Muscle of back (tissue), 13 donors: ENCODE measurements at places on chromosomes 7 and 10.

GRCh38 chr10:7314170-7314569, 96.7 kb downstream of the SFMBT2 start:
- DNase-seq, result no peak

DNA sequence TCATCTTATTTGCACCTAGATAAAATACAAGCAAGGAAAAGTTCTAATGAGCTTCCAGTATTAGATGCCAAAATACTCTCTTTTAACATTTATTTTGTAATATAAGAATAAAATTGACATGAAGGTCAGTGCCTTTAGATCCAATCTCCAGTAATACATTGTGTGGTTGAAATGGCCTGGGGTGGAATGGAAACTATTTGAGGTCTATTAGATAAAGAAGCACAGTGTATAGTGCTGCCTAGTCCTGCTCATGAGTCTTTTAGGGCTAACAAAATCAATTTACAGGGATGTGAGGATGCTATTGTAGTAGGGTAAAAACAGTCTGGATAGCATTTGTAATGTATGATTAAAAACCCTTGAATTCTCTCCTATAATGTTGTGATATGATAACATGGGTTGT, 84.5 kb upstream of the ETV1 start:
- no peak for DNase-seq

DNA sequence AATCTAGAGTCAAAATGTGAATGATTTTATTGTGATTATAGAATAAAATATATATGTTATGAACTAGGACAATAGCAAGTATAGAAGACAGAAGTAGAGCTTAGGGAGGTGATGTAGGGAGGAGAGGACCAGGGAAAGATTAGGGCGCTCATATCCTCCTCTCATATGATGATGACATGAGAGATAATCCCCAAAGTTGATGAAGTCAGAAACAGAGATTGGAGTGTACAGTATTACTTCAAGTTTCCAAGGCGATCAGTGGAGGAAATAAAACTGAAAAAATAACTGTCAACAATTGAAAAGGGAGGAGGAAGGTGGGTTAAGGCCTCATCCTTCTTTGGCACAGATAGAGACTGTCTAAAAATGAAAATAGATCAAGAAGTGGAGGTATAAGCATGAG, 14.9 kb downstream of the MACROH2A2 start:
- no peak for DNase-seq

DNA sequence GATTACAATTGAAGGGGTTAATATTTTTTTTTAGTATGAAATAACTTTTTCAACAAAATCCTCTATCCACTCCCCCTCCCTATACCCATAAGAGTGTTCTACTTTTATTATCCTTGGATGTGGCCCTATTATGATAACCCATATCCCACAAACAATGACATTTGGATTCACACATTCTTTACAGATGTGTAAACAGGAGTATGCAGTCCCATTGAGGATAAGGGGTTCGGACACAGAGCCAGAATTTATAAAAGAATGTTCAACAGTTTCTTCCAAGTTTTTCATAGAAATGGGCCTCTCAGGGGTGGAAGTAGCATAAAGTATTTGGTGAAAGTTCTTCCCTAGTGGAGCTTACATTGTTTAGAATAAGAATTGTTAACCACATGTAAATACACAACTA, 16.1 kb upstream of the PCLO start:
- no peak for DNase-seq

DNA sequence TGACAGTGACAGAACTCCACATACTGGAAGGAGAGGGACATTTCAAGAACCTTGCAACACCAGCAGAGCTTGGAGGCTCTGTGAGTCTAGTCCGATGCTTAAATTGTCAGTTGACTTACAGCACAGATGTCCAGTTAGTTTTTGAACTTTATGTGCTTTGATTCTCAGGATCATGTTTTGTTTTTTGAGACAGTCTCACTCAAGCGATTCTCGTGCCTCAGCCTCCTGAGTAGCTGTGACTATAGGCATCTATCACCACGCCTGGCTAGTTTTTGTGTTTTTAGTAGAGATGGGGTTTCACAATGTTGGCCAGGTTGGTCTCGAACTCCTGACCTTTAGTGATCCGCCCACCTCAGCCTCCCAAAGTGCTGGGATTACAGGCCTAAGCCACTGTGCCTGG, 31.8 kb upstream of the STEAP4 start:
- DNase-seq, result no peak

GRCh38 chr7:22129819-22130580, 184.3 kb upstream of the CDCA7L start:
- DNase-seq, result no peak
